ENCODE measurements at places on chromosomes 16 and 17. TPM values are rescaled to one million over a fixed set of nuclear protein-coding genes. Genes with fewer than 3 reads are reported as not detected.
A peak's percentile ranks its signal among the peaks of the same experiment; 100 is the strongest.

DNA sequence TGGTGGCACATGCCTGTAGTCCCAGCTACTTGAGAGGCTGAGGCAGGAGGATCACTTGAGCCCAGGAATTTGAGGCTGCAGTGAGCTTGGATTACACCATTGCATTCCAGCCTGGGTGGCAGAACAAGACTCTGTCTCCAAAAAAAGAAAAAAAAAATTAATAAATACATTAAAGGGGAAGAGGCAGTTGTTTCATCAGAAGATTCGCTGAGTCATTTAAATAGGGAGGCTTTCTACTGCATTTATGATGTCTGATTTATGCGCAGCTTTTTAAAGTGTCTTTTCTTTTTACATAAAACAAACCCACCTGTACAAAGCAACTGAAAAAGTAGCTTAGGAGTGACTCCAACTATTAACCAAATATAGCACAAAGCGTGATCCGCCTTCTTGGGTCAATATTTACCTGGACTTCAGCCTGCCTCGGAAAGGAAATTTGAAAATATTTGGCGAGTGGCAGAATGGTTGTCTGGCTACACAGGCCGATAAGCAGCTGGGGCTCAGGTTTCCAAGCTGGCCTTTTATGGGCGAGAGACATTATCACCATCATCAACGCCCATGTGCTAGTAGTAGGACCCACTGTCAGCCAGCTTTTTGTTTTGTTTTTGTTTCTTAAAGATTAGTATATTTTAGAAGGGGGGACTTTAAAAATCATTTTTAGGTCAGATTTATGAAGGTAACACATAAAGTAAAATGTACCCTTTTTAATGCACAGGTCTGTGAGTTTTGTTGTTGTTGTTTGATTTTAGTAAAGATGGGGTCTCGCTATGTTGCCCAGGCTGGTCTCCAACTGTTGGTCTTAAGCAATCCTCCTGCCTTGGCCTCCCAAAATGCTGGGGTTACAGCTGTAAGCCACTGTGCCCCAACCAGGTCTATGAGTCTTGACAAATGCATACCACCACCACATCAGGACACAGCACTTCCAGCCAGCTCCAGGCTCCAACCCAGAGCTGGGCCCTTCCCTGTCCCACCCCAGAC, 42.5 kb upstream of the RASD1 start:
- H3K27me3 ChIP-seq, result no peaks in the 10 kb centered on the region
- H3K4me1 ChIP-seq, result peaks cover 27% of the 10 kb centered on the region
- H3K36me3 ChIP-seq, result no peaks in the 10 kb centered on the region
- H3K27ac ChIP-seq, result no peak overlapping the region
- no peak overlapping the region for H3K4me3 ChIP-seq
- no peak for DNase-seq

DNA sequence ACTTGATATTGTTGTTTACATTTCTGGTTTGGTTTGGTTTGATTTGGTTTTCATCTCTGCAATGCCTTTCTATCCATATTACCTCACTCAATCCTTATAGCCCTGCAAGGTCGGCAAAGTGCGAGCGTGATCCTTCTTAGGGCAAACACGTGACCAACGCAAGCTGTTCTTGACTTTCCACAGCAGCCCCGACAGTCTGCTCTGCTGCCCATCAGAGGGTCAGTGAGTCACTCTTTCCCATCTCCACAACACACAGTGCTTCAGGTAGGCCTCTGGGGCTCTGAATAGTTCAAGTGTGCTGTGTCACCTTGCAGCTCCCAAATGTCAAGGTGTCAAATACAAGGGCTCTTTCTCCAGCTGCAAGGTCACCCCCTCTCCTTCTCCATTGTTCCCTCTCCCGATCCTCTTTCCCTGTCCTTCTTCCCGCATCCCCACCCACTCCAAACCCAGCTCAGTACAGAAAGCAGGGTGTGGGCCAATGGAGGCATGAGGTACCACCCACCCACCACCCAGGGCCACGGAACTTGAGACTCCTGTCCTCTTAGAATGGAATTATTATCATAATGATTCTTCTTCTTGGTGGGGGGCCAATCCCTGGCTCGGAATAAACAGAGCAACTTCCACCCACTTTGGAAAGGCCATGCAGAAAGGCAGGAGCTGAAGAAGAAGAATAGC, 139.7 kb downstream of the SLC39A11 start:
- H3K4me3 ChIP-seq, result no peak overlapping the region
- no peaks in the 10 kb centered on the region for H3K36me3 ChIP-seq
- no peaks in the 10 kb centered on the region for H3K27me3 ChIP-seq
- peaks cover 14% of the 10 kb centered on the region for H3K4me1 ChIP-seq

LYRM1 gene
- 20.1 TPM for total RNA-seq

DNA sequence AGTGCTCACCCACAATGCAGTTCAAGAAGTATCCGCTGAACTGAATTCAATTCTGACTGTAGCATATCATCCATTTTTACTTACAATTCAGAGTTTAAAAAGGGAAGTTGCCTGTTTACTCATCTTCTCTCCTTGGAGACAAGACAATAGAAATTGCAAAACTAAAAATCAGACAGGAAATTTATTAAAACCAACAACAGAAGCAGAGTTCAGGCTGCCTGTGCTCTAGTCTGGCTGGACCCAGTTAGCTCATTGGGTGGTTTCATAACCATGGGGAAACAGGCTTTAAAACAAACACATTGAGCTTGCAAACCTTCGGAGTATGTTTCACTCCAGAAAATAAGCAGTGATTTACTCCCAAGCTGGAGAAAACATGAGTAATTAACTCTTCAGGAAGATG, 321.4 kb downstream of the GRIN2A start:
- H3K4me1 ChIP-seq, result no peaks in the 10 kb centered on the region
- H3K27ac ChIP-seq, result no peak overlapping the region
- DNase-seq, result no peak
- H3K4me3 ChIP-seq, result no peak overlapping the region

WFDC1 gene
- total RNA-seq, result 5.6 TPM

GRCh38 chr16:73047221-73047535, 750 bp downstream of the ZFHX3 start:
- H3K27me3 ChIP-seq, result no peaks in the 10 kb centered on the region
- peaks cover 53% of the 10 kb centered on the region for H3K4me1 ChIP-seq
- H3K36me3 ChIP-seq, result peaks cover 2% of the 10 kb centered on the region

DNA sequence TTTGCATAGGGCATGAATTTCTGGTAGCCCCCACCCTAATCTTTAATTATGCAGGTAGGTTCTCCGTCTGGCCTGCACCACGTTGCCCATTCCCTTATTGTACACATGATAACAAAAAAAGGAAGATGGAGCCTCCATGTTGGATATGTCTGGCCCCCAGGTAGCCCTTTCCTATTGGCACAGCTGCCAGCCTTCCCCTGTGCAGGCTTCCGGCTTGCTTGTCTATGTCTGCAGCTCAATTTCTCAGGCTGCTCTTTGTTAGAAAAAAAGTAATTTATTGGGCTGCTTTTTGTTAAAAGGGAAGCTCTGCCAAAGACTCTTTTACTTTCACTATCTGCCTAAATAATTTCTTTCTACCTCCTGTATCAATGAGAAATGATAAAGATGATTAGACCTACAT, 5.5 kb downstream of the OR1A1 start:
- H3K27ac ChIP-seq, result no peak overlapping the region
- H3K4me3 ChIP-seq, result no peak overlapping the region
- no peak for DNase-seq

DNA sequence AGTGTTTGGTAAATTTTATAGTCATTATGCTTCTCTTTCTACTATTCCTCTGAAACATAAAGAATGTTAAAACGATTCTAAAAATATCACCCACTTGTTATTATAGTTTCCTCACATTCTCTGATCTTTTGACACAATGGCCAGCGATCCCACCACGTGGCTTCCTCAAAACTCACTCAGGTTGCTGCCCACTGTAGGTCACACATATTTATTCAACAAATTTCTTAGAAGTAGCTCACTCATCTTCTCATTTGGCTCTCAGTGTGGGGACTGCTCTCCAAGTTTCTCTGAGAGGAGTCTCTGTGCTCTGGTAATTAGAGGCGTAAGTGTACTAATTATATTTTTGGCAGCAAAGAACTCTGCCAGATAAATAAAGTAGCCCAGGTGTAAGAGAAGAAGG, 465.4 kb downstream of the CDH11 start:
- peaks cover 74% of the 10 kb centered on the region for H3K4me1 ChIP-seq
- no peak overlapping the region for H3K4me3 ChIP-seq
- peaks cover 2% of the 10 kb centered on the region for H3K36me3 ChIP-seq
- peak overlapping the region; percentile 85 for H3K27ac ChIP-seq
- no peak for DNase-seq

DNA sequence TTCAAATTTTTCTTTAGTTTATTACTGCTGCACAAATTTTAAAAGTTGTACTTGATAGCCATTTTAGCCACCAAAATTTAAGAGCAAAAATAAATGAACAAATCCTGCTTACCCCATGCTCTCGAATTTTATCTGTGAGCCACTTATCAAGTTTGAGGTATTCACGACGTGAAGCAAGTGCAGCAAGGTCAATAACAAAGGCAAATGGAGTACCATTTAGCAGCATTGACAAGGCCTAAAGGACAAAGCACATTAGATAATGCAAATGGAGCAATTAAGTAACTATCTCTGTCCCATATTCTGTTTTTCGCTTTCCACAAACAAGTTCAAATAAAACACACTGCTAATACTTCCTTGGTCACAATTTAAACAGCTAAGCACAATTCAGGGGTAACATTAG, 54.7 kb downstream of the CNOT1 start:
- no peaks in the 10 kb centered on the region for H3K27me3 ChIP-seq
- H3K4me3 ChIP-seq, result no peak overlapping the region
- no peak for DNase-seq
- H3K4me1 ChIP-seq, result no peaks in the 10 kb centered on the region

- H3K27ac ChIP-seq, result peak overlapping the region; percentile 98
- H3K4me3 ChIP-seq, result peak overlapping the region; percentile 42
- DNase-seq, result no peak
- peaks cover 69% of the 10 kb centered on the region for H3K4me1 ChIP-seq
- no peaks in the 10 kb centered on the region for H3K27me3 ChIP-seq
Observed at GRCh38 chr16:55499951-55500529, 8.8 kb upstream of the LPCAT2 start.

DNA sequence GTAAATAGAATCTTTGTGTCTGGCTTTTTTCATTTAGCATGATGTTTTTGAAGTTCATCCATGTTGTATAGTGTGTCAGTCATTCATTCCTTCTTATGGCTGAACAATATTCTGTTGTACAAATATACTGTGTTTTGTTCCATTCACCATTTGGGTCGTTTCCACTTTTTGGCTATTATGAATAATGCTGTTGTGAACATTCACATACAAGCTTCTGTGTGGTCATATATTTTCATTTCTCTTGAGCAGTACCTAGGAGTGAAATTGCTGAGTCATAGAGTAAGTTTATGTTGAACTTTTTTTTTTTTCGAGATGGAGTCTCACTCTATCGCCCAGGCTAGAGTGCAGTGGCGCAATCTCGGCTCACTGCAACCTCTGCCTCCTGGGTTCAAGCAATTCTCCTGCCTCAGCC, 32.3 kb upstream of the TAOK1 start:
- DNase-seq, result no peak
- H3K4me3 ChIP-seq, result no peak overlapping the region
- peaks cover 13% of the 10 kb centered on the region for H3K4me1 ChIP-seq
- H3K36me3 ChIP-seq, result no peaks in the 10 kb centered on the region
- H3K27me3 ChIP-seq, result no peaks in the 10 kb centered on the region

KRTAP9-8 gene
- not detected for total RNA-seq

DNA sequence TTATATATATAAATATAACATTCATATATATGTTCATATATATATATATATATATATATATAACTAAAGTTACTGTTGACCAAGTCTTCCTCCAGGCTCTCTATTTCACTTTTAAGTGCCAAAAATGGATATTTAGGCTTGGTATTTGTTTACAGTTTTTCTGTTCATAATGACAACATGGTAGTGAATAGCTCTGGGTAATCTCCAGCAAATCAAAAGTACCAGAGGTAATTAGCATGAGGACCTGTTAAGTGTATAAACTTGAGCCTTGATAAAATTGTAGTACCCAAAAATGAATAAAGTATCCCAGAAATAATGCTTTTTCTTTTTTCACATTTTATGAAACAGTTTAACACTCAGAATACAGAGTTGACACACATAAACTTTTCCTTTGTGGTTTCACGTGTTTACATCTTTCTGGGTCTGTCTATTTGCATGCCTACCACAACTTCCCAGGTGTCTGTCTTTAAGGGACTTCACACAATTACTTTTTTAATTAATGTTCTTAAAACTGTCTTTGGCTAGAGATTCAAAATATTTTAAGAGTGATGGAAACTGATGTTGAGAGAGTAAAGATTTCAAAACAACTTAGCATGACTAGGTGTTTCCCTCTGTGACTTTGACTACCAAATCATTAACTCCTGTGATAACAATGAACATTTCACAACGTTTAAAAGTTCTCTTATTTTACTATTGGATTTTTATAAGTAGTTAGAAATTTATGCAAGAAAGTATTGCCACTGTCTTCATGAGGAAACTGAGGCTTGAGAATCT, 47.9 kb downstream of the RABEP1 start:
- H3K36me3 ChIP-seq, result peaks cover 9% of the 10 kb centered on the region
- no peak overlapping the region for H3K4me3 ChIP-seq
- H3K27me3 ChIP-seq, result no peaks in the 10 kb centered on the region
- no peak for DNase-seq
- peak overlapping the region; percentile 50 for H3K27ac ChIP-seq

DNA sequence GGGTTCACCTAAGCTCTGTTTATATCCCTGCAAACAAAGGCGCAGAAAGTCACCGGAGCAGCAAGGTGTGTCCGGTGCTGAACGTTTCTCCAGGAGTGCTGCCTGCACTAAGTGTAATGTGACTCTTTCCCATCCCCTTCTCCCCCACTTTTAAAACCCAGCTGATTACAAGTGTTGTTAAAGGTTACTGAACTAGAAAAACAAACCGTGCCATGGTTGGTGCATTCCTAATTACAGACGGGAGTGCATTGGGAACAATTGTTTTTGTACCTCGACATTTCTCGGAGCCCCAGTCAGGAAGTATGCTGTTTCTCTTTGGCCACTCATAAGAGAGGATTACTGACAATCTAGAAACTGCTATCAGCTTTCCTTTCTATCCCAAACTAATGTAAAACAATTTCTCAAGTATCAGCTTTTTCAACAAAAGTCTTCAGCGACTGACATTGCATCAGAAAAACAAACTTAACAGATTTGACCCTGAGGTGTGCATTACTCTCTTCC, 441.0 kb upstream of the SALL1 start:
- no peak overlapping the region for H3K27ac ChIP-seq
- H3K4me1 ChIP-seq, result no peaks in the 10 kb centered on the region
- H3K27me3 ChIP-seq, result peaks cover 7% of the 10 kb centered on the region
- DNase-seq, result no peak
- no peaks in the 10 kb centered on the region for H3K36me3 ChIP-seq
- H3K4me3 ChIP-seq, result no peak overlapping the region

SLC5A10 gene
- total RNA-seq, result not detected

RASD1 gene
- 0.42 TPM for total RNA-seq

DNA sequence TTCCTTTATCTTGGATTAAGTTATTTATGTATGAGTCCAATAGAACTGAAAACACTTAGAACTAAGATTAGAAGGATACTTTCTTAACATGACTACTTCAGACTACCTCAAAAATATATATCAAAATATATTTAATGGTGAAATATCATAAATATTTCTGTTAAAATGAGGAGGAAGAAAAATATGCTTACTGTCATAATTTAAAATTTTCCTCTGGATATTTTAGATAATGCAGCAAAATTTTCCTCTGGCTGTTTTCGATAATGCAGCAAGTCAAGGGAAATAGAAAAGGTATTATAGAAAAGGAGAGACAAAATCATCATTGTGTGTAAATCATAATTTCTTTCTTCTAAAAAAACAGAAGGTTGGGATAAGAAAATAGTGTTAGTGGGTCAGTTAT, 263.3 kb downstream of the HS3ST3A1 start:
- no peaks in the 10 kb centered on the region for H3K27me3 ChIP-seq
- H3K4me3 ChIP-seq, result peak overlapping the region; percentile 73
- no peak for DNase-seq
- H3K36me3 ChIP-seq, result no peaks in the 10 kb centered on the region
- H3K27ac ChIP-seq, result no peak overlapping the region
- H3K4me1 ChIP-seq, result peaks cover 13% of the 10 kb centered on the region

Measured in chondrocyte (in vitro differentiated cells).